ENCODE measurements at places on chromosomes 5 and 9. TPM values are rescaled to one million over a fixed set of nuclear protein-coding genes. Genes with fewer than 3 reads are reported as not detected.

- no peaks in the 10 kb centered on the region for H3K36me3 ChIP-seq
- H3K4me1 ChIP-seq, result no peaks in the 10 kb centered on the region
- no peak for DNase-seq
- H3K27me3 ChIP-seq, result peaks cover 2% of the 10 kb centered on the region
- H3K27ac ChIP-seq, result no peak overlapping the region
Observed at GRCh38 chr9:22919423-22919822, 472.8 kb downstream of the DMRTA1 start.

GRCh38 chr9:113018247-113018646 lies 6.3 kb upstream of the ZNF883 start:
- no peak overlapping the region for H3K4me3 ChIP-seq
- DNase-seq, result no peak
- peaks cover 2% of the 10 kb centered on the region for H3K27me3 ChIP-seq
- no peaks in the 10 kb centered on the region for H3K4me1 ChIP-seq

DNA sequence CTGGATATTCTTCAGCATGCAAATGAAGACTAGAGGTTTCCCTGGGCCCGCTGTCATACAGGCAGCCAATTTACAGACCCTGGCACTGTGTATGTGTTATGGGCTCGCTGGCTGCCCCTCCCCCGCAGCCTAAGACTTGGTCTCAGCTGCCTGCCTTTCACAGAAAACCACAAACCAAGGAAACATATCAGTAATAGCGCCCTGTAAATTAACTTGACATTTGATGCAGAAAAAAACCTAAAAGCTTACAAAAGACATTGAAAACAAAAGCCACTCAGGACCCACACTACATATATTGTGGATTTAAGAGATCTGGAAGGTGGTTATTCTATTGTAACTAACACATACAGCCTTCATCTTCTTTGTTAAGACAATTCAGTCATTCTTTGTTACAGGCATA lies 287.0 kb upstream of the TMEM161B start:
- H3K27me3 ChIP-seq, result no peaks in the 10 kb centered on the region
- no peak overlapping the region for H3K4me3 ChIP-seq
- peaks cover 7% of the 10 kb centered on the region for H3K4me1 ChIP-seq
- H3K36me3 ChIP-seq, result no peaks in the 10 kb centered on the region
- no peak overlapping the region for H3K27ac ChIP-seq
- DNase-seq, result peak; percentile 28

DNA sequence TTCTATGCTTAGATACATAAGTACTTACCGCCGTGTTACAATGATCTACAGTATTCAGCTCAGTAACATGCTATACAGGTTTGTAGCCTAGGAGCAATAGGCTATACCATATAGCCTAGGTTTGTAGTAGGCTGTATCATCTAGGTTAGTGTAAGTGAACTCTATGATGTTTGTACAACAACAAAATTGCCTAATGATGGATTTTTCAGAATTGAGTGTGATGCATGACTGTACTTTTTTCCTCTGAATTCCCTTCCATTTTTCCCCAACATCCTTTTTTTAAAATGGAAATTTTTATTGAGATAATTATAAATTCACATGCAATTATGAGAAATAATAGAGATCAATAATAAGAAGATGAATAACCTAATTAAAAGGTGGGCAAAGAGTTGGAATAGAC lies 67.9 kb upstream of the TNFSF8 start:
- no peaks in the 10 kb centered on the region for H3K4me1 ChIP-seq
- no peak overlapping the region for H3K27ac ChIP-seq
- H3K27me3 ChIP-seq, result peaks cover 4% of the 10 kb centered on the region
- no peaks in the 10 kb centered on the region for H3K36me3 ChIP-seq
- no peak for DNase-seq

GRCh38 chr9:16062542-16063240 lies 509.8 kb downstream of the CCDC171 start:
- no peak overlapping the region for H3K4me3 ChIP-seq
- peaks cover 7% of the 10 kb centered on the region for H3K36me3 ChIP-seq
- H3K27ac ChIP-seq, result no peak overlapping the region
- DNase-seq, result no peak
- peaks cover 27% of the 10 kb centered on the region for H3K4me1 ChIP-seq

DNA sequence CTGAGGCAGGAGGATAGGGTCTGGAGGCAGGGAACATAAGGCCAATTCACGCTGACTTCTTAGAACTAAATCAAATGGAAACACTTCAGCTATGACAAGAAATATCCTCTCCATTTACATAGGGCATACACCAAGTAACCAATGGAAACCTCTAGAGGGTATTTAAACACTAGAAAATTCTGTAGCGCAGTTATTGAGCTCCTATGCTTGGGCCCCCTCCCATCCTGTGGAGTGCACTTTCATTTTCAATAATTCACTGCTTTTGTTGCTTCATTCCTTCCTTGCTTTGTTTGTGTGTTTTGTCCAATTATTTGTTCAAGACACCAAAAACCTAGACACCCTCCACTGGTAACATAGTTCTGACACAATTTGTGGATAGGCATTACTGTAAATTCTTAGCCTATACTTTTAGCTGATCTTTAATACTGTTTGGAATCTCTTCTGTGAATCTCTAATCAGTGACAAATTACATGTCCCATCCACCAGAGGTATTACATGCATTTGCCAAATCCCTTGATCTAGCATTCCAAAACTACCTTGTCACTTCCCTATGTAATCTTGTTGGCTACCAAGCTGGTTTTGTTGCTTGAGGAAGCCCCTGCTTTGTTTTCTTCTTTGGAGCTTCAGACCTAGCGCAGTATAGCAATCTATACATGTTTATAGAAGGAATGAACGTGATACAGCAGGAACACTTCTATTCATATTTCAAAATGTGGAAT lies 61.6 kb downstream of the ST8SIA4 start:
- no peaks in the 10 kb centered on the region for H3K36me3 ChIP-seq
- H3K27me3 ChIP-seq, result no peaks in the 10 kb centered on the region
- no peak for DNase-seq

GRCh38 chr9:130539420-130540223 lies 39.8 kb upstream of the FUBP3 start:
- H3K4me3 ChIP-seq, result no peak overlapping the region
- H3K27ac ChIP-seq, result no peak overlapping the region
- H3K36me3 ChIP-seq, result no peaks in the 10 kb centered on the region
- peaks cover 11% of the 10 kb centered on the region for H3K4me1 ChIP-seq

DNA sequence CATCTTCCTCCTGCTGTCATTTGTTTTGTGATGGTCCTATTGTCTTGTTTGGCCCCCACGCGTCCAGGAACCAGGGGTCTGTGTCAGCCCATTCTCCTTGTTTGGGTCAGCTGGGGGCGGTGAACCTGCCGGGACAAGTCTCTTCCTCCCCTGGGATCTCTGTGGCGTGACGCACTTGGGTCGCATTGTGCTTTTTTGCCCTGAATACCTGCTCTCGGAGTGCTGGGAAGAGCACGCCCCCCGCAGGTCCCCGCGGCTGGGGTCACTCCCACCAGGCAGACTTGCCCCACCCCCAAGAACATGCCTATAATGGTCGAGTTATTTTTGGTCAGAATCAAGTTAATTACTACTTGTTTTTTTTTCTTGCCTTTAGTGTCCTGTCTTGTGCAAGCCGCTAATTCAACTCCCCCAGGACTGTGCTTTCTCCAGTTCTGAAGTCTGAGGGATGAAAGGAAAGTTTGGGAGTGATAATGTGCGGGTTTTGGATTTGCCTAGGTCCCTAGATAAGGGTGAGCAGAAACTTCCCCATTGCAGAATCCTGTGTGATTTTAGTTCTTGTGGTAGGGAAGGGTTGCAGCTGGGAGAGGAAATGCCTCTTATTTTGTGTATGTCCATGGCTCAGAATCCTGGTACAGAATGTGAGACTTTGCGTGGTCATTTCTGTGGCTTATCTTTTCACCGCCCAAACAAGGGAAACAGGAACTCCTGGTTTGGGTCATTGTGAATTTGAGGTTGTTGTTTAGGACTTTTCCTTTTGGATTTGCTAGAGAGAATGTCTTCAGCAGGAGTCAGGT lies 789 bp downstream of the ACER2 start:
- peaks cover 12% of the 10 kb centered on the region for H3K27me3 ChIP-seq
- H3K27ac ChIP-seq, result peak overlapping the region; percentile 90
- peaks cover 4% of the 10 kb centered on the region for H3K36me3 ChIP-seq

GRCh38 chr5:135204151-135204600 lies 170.1 kb upstream of the PITX1 start:
- DNase-seq, result no peak
- H3K36me3 ChIP-seq, result no peaks in the 10 kb centered on the region
- H3K27me3 ChIP-seq, result no peaks in the 10 kb centered on the region
- no peak overlapping the region for H3K27ac ChIP-seq
- no peaks in the 10 kb centered on the region for H3K4me1 ChIP-seq
- no peak overlapping the region for H3K4me3 ChIP-seq

GRCh38 chr9:86644675-86645034 lies 290.4 kb upstream of the TUT7 start:
- H3K27ac ChIP-seq, result no peak overlapping the region
- H3K4me1 ChIP-seq, result no peaks in the 10 kb centered on the region
- H3K4me3 ChIP-seq, result no peak overlapping the region
- H3K36me3 ChIP-seq, result no peaks in the 10 kb centered on the region
- H3K27me3 ChIP-seq, result no peaks in the 10 kb centered on the region

DNA sequence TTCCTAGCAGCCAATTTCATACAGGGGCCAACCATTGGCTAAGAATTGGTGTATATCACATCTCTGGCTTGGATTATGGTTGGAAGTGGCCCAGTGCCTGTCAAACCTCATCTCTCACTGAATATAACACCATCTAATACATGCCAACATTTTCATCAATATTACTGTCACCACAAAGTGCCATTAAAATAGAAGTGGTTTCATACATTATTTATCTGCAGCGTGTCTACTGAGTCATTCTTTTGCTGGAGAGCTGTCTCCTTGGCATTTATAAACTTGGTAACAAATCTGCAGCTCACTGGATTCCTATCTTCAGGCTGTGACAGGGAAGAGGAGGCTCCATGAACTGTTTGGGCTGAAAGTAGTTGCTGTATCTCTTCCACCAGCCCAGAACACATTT lies 70.9 kb downstream of the PTTG1 start:
- DNase-seq, result no peak
- H3K36me3 ChIP-seq, result no peaks in the 10 kb centered on the region
- no peak overlapping the region for H3K4me3 ChIP-seq
- H3K4me1 ChIP-seq, result peaks cover 18% of the 10 kb centered on the region

DNA sequence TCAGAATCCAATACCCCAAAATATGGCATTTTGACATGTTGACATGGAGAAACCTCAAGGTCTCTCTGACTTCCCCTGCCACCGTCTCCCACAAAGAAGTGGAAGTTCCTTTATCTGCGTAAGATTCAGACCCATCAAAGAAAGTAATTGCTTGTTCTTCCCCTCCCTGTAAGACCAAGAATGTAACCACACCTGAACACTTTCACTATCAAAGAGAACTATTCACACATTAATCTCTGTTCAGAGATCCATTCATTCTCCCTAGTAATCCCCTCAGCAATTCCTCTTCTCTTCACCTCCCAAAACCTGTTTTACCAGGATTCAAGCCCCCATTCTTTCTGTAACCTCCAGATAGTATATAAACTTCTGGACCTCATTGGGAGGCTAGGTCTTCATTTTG lies 4.1 kb upstream of the SLC1A1 start:
- peaks cover 11% of the 10 kb centered on the region for H3K4me1 ChIP-seq
- DNase-seq, result no peak
- H3K4me3 ChIP-seq, result no peak overlapping the region
- peaks cover 4% of the 10 kb centered on the region for H3K36me3 ChIP-seq

DNA sequence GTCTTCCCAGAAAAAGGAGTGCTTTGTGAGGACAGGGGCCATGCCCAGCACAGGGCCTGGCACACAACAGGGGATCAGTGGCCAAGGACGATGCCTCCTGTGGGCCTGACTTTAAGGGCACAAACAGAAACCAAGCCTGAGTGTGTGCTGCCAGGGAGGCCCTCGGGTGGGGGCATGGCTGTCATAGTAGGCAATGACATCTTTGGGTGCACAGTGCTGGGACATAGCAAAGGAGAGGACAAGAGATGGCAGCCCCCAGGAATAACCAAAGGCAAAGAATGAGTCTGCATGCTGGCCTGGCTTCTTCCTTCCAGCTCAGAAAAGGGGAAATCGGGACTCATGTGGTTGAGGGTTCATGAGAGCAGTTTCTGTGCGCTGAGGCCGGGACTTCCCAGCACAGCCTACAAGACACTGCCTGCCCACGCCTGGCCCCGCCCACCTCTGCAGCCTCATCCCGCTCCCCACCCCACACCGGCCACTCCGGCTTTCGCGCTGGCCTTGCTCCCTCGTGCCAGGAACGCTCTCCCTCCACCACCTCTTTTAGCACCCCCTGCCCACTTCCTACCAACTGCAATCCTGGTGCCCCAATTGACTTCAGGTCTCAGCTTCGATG lies 13.8 kb upstream of the LHX2 start:
- peaks cover 9% of the 10 kb centered on the region for H3K36me3 ChIP-seq
- no peak for DNase-seq
- peak overlapping the region; percentile 73 for H3K4me3 ChIP-seq
- peaks cover 53% of the 10 kb centered on the region for H3K27me3 ChIP-seq
- no peak overlapping the region for H3K27ac ChIP-seq

GRCh38 chr5:99061299-99061698 lies 132.5 kb upstream of the CHD1 start:
- no peaks in the 10 kb centered on the region for H3K36me3 ChIP-seq
- DNase-seq, result no peak
- H3K4me3 ChIP-seq, result no peak overlapping the region
- H3K27ac ChIP-seq, result no peak overlapping the region

Gene TMEM252
- not detected for total RNA-seq

Gene SIT1
- total RNA-seq, result not detected

Gene PCDHGB6
- 60.0 TPM for total RNA-seq

Gene FCN1
- not detected for total RNA-seq

Gene PKD2L2
- not detected for total RNA-seq

Gene PITX1
- total RNA-seq, result 0.87 TPM

Gene SMIM32
- total RNA-seq, result not detected

Gene RNF183
- not detected for total RNA-seq

Gene ARSI
- 3.8 TPM for total RNA-seq

Gene CKMT2
- total RNA-seq, result 0.18 TPM

Gene NDST1
- total RNA-seq, result 178 TPM

Gene ARL15
- 102 TPM for total RNA-seq

Gene PCDHB9
- total RNA-seq, result 15.2 TPM

Gene INSL4
- not detected for total RNA-seq

Gene LRRC19
- total RNA-seq, result not detected
